Posterior cingulate gyrus (tissue), 11 donors: ENCODE measurements at places on chromosomes 2 and 18.

DNA sequence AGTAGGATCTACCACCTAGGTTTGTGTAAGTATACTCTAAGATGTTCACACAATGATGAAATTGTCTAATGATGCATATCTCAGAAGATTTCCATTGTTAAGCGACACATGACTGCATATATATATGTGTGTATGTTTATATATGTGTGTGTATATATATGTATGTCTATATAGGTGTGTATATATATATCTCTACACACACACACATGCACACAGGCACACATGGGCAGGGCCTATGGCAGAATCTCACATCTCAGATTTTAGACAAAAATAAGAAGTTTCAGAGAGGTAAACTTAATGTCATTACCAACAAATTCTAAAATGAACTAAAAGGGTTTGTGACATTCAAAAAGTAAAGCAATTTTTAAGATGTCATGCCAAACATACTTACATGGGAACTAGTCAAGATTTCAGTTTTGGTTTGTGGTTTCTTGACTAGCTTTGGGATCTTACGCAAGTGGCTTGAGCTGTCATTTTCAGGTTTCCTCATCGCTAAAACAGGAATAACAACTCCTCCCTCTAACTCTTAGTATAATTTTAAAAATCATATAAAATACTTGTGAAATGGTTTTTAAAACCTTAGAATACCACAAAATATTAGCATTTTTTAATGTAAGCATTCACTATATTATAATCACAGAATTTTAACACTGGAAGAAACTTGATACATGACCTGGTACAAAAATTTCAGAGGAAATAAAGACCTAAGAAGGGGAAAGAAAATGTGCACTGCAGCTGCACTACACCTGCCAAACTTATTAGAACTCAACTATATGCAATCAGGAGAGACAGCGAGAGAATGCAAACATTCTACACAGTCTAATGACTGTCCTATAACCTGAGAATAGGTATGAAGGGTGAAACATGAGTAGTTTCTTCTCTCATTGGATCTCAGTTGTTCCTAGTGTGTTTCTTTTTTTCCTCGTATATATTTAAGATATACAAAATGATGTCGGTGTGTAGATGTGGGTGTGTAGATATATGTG is 75.7 kb downstream of the TTC21B start:
- DNase-seq: no peak

DNA sequence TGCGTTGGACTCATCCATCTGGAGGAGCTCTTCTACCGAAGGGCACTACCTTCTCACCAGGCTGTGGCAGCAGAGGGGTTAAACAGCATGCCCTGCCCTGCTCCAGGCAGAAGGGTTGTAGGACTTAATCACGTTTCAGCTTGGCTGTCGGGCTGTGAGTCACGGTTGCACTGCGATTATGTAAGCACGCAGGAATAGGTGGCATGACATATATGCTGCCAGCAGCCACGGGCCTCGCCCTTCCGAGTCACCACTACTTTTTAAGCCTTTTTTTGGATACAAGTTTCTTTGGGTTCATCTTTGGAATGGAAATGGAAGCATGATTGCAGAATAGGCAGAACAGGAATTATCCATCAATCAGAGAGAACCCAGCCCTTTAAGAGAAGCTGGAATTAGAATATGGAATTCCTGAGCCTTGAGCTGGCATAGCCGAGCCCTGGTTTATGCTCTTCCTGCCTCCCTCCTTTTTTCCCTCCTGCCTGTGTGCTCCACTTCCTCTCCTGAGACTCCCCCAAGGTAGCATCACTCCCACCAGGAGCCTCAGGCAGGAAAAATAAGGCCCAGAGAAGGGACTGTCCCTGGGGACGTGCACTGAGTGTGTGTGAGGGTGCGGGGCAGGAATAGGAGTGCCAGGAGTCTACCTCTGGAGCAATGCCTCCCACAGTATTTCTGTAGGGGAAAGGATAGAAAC is 86.8 kb downstream of the SEMA4F start:
- DNase-seq: no peak

DNA sequence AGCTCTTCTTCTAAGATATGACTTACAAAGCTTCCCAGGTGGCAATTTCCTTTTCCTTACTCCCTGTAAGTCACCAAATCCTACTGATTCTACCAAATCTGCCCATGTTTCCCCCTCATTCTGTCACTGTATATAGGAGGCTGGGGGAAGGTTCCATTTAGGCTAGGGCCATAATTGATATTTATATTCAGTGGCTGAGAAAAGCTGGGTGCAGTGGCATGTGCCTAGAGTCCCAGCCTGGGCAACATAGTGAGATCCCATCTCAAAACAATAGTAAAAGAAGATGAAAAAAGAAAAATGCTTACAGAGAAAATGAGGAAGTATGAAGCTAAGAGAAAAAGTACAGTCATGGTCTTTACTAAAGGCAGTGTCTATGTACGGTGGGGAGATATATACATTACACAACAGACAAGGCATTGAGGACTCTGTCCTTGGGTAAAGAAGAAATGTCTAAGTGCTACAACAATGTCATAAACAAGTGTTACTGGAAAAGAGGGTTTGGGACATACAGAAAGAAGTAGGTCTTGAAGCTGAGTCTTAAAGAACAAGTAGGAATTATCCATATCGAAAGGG is 4.8 kb downstream of the CWC22 start:
- DNase-seq: no peak

DNA sequence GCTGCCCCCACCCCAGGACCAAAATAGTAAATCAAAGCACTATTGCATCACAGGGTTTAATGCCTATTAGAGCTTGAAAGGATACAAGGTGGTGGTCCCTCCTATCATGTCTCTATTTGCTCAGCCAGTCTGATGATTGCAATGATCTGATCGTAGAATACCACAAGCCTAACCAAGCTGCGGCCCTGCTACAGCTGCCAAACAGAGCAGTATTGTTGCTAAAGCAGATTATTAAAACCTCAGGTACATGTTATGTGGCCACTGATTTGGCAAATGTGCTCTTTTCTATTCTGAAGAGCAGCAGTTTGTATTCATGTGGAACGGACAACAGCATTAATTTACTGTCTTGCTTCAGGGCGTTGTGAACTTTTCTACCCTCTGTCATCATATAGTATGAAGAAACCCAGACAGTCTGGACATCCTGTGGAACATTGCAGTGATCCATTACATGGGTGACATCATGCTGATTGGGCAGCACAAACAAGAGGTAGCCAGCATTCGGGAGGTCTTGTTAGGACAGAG is 8.4 kb upstream of the VAPA start:
- DNase-seq: no peak
